ENCODE measurements at places on chromosomes 12 and 14.

DNA sequence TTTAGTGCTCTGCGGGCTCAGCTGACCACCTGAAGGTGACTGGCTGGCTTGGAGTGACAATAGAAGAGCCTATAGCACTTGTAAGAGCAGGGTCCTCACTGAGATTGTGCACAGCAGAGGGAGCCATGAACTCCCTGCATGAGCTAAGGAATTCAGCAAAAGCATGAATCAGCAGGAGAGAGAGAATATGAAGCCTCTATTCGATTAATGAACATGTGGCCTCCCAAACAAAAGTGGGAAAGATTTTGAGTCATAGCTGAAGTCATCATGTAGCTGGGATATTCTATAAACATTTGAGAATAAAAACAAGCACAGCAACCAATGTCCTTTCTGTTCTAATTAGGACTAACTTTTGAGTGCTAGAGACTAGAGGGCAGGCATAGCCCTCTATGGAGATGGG, 626.6 kb downstream of the DIO2 start:
- no peak for DNase-seq

DNA sequence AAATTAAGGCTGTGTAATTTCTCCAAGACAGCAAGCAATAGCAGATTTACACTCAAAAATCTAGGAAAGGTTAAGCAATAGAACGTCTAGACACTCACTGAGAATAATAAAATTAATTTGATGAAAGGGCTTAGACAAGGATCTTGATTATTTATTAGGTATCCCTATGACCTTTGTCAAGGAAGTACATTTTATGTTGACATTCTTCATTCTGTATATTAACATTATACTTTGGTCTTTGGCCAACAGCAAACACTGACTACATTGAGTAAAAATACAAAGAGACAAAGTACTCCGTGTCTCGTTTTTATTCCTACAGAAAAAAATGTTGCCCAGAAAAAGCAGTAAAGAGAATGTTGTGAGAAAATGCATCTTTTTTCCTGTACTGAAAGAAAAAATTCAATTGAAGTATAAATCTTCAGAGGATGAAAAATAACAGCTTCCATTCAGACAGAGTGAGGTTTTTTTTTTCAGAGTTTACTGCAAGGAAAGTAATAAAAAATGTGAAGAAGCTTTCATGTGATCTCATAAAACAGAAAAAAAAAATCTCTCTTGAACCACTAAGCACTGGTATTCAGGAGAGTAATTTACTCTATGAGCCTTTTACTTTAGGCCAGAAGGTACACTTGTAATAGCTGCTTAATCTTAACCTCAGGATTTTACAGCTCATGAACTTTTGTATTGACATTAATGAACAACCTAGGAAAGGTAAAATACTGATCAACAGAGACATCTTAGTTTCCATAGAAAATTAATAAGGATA, 605.0 kb downstream of the FSCB start:
- no peak for DNase-seq

GRCh38 chr12:24359418-24359817, 409.9 kb upstream of the SOX5 start:
- no peak for DNase-seq

DNA sequence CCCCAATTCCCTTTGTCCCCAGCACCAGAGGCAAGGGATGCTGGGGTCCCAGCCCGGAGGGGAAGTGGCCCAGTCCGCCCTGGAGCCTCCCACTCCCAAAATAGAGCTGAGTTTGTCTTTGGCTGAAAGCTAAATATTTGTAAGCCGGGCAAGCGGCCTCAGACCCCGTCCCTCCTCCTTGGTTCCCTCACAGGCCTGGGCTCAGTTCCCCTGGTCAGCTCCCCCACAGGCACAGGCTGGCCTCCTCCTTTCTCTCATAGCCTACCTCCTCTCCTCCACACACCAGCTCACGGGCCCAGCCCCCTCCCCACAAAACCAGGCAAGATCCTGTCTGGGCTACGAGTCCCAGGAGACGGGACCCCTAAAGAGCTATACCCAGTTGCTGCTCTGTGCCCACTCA, 1.3 kb downstream of the SP7 start:
- no peak for DNase-seq

DNA sequence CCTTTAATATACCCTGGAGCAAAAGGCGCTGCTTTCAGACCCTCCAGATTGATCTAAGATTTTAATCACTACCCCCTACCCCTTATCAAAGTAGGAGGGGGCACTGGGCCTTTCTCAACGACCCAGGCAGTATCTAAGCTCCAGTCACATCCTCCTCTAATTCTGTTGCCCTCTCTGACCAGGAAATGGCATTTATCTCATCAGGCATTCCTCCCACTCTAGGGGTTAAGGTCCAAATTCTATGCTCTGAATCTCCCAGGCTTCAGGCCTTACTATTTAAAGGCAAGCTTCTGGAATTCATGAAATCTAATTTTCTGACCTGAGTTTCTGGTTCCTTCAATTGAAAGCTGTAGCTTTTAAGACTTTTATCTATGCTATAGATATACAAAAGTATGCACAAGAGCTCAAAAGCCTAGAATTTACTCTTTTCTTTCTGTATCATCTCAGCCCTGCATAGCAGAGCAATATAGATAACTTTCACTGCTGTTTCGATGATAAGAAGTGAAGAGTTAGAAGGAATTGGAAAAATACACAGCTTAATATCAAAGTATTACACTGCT, 622.9 kb downstream of the RPS29 start:
- no peak for DNase-seq

DNA sequence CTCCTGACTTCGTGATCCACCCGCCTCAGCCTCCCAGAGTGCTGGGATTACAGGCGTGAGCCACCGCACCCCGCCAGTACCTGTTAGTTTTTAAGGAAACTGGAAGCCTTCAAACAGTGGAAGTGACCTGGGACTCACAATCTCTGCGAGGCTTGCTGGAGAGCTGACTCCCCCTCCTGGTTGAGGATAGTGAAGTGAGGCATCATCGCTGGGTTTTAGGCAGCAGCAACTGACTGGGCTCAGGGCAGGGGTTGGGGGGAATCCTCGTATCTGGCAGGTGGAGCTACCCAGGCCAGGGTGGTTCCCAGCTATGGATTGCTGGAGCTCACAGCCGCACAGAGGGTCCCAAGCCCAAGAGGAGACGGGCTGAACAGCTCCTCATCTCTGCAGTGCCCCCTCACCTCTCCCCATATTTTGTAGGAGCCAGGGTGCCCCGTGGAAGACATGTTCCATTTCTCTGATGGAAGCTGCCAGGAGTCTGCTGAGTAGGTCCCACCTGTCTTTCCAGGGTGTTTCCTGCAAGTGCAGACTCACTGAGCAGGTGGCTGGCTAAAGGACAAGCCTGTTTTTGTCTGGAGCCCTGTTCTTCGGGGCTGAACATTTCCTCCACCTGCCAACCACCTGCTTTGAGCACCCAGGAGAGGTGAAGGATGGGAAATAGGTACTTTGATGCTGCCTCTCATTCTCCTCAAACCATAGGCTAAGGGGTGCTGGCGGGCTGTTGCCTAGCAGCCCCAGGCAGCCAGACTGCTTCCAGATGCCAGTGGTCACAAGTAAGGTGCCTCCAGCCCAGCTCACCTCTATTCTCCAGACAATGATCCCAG, 3.1 kb downstream of the AVIL start:
- peak; percentile 74 for DNase-seq

DNA sequence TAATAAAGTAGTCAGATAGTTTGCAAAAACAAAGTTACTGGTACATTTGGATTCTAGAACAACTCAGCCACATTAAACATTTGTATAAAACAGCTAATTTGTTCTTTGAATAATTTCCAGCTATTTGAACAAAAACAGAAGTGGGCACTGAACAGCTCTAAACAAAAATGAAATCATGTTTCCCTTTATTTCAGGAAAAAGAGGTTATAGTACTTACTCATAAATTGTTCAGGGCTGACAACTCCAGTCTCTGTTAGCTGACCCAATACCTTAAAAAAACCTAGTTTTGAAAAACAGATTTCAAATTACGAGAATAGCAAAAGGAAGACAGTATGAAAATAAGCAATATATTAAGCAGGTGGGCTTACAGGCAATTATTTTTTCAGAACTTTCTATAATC, 8.2 kb downstream of the GNPNAT1 start:
- DNase-seq = no peak

DNA sequence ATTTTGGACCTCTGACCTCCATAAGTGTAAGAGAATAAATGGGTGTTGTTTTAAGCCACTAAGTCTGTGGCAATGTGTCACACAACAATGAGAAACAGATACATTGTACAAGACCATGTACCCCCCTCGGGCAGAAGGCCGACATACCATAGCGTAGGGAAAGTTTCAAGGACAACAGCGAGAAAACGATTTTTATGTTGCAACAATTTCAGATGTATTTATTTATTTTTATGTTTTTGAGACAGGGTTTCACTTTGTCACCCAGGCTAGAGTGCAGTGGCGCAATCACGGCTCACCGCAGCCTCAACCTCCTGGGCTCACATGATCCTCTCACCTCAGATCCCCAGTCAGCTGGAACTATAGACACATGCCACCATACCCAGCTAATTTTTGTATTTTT, 136.4 kb upstream of the NCOR2 start:
- DNase-seq = no peak

- peak; percentile 32 for DNase-seq
Observed at GRCh38 chr12:5200278-5201087, 156.8 kb downstream of the KCNA5 start.

DNA sequence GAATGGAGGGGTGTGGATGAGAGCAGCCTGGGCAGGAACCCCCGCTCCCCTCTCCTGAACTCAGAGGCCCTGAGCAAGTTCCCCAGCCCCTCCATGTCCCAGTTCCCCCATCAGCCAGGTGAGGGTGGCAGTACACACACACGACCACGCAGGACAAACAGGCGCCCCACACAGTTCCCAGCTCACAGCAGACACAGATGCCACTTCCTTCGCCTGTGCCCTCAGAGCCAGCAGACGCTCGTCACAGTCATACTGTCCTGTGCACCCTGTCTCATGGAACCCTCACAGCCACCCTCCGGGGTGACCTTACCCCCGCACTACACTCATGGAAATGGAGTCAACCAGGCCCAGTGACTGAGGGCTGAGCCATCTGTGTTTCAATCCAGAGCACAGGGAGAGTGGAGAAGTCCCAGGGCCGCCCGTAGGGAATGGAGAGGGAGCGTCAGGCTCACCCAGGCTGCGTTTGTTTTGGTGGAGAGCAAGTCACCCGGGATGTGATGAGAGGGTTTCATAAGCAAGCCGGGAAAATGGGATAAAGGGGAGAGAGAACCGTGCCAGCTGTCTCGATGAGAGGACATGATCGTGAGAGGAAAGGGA, 47.5 kb upstream of the DYNC1H1 start:
- DNase-seq = no peak

DNA sequence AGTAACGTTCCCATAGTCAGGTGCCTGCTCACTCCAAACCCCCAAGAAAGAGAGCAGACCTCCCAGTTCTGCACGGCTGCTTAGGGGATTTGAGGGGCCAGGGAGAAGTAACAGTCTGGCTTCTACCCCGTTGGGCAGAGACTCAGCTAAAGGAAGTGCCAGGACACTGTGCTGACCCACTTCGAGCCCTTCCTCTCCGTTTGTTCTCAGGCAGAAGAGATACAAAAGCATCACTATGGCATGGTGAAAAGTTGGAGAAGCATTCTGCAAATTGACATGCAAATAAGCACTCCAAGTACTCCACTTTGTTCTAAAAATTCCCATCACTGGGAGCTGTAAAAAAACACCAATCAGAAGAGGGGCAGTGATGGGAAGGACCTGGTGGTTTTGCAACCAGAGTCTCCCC, 239.1 kb downstream of the EGLN3 start:
- no peak for DNase-seq

GRCh38 chr12:27193106-27193505, 51.0 kb upstream of the STK38L start:
- no peak for DNase-seq

DNA sequence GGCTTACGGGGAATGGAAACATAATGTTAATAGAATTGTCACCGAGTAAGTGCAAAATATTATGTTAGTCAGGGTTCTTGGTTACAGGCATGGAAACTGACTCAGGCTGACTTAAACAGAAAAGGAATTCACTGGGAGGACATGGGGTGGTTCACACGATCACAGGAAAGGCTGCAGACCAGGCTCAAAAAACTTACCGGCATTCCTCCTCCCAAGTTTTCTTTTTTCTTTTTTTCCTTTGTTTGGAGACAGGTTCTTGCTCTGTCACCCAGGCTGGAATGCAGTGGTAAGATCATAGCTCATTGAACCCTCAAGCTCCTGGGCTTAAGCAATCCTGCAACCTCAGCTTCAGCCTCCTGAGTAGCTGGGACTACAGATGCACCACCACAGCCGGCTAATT, 11.9 kb upstream of the UBE2N start:
- no peak for DNase-seq

DNA sequence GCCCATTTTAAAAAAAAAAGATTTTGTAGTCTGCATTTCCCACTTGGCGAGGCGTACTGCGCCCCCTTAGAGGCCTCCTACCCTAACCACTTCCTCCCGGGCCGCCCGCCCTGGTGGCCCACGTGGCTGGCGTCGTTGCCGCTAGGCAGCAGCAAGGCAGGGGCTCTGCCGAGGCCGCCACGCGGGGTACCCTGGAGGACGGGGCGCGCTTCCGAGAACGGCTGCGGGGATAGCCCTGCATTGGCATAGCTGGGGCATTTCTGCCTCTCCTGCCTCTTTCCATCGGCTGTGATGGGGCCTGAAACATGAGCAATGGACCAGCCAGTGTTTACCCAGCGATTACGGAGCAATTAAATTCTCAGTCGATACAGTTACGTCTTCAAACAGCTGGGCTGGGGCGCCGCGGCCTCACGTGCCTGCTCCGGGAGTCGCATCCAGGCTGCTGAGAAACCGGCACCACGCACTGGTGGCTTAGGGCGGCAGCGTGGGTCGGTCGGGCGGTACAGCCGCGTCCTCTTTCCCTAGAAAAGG, 38.0 kb downstream of the IQSEC3 start:
- DNase-seq = peak; percentile 75

- no peak for DNase-seq
Observed at GRCh38 chr14:97074456-97074855, 277.3 kb downstream of the VRK1 start.

DNA sequence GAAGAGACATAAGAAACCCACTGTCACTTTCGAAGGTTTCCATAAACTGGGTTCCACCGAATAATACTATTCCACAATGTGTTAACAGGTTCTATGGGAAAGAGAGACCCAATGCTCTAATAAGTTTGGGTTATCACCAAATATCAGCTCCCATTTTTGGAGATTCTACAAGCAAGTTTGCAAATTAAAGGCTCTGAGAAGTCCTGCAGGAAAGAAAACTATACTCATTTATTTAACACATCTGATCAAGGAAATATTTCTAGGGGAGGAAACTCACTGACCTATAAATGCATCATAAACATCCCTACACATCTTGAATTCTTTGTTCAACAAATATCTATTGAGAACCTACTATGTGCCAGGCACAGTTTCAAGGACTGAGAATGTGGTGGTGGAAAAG, 161.4 kb downstream of the KSR2 start:
- DNase-seq = no peak

DNA sequence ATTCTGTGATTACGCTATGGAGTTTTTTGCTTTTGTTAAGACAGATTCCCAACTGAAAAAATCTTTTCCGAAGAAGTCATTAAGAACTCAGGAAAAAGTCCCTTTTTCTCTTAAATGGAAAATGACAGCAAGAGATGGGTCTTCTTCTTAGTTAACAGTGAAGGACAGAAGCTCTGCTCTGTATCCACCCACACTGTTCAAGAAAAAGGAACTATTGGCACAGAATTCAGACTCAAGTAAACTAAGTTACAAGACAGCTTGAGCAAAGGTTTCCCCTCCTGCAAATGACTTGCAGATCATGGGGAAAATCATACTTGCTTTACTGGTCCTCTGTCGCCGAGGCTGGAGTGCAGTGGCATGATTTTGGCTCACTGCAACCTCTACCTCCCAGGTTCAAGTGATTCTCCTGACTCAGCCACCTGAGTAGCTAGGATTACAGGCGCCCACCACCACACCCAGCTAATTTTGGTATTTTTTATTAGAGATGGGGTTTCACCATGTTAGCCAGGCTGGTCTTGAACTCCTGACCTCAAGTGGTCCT, 137.1 kb upstream of the AEBP2 start:
- no peak for DNase-seq

All from NCI-H345 (cell line).